ENCODE measurements at places on chromosomes 3 and 15.

DNA sequence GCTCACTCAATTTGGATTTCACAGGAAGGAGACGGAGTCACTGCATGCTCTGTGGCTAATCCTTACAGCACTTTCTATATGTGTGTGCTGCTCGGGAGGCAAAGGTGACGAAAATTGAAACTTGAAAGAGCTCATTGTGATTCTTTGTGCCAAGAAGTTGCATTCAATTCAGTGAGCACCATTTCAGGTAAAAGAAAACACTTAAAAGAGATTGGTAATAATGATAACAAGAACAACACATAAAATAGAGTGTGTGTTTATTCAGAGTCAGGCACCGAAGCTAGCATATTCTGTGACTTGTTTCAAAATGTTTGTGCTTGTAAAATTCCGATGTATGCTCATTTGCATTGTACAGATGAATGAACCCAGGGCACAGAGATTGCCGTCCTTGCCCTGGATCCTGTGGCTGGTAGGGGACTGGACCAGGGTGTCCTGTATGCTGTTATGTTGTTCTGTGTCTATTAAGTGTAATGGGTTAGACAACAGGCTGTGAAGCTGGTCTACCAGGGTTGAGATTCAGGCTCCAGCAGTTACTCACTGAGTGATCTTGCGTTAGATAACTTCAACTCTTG, 193.3 kb upstream of the PROK2 start:
- no peak for DNase-seq

- no peak for DNase-seq
These were observed 31.0 kb downstream of the PLXNA1 start for GRCh38 chr3:127013758-127014535.

DNA sequence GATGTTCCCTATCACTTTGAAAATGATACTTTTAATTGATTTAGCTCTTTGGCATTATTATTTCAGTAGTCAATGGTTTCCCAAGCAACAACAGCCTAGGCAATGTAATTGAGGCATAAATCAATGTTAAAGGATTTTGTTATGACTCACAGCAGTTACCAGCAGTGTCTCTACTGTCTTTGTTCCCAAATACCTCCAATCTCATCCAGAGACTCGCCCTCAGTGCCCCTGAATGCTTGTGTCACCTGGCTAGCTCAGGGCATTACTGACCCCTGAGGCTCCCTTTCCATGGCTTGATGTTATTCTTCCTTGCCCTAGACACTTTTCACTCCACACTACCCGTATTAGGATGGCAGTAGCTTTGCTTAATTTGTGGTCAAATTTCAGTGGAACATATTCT, 227.2 kb downstream of the SQOR start:
- DNase-seq: no peak

GRCh38 chr3:51928438-51928837, 13.3 kb downstream of the RRP9 start:
- no peak for DNase-seq

DNA sequence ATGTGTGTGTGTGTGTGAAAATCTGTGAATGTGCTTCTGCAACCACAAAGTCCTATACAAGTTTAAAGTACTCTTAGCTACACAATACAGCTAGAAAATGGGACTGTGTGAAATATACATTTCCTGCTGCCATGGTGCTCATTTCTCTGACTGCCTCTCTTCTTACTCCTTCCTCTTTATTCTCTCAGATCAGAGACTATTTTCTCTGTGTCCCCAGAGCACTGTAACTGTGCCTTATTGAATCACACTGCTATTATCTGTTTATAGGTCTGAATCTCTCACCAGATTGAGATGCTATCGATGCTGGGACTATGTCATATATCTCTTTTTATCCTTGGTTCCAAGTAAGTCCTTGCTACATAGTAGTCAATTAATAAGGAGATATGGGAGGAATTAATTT, 217.9 kb upstream of the SLCO3A1 start:
- DNase-seq: no peak

GRCh38 chr3:32840086-32840841, 22.5 kb downstream of the TRIM71 start:
- no peak for DNase-seq

DNA sequence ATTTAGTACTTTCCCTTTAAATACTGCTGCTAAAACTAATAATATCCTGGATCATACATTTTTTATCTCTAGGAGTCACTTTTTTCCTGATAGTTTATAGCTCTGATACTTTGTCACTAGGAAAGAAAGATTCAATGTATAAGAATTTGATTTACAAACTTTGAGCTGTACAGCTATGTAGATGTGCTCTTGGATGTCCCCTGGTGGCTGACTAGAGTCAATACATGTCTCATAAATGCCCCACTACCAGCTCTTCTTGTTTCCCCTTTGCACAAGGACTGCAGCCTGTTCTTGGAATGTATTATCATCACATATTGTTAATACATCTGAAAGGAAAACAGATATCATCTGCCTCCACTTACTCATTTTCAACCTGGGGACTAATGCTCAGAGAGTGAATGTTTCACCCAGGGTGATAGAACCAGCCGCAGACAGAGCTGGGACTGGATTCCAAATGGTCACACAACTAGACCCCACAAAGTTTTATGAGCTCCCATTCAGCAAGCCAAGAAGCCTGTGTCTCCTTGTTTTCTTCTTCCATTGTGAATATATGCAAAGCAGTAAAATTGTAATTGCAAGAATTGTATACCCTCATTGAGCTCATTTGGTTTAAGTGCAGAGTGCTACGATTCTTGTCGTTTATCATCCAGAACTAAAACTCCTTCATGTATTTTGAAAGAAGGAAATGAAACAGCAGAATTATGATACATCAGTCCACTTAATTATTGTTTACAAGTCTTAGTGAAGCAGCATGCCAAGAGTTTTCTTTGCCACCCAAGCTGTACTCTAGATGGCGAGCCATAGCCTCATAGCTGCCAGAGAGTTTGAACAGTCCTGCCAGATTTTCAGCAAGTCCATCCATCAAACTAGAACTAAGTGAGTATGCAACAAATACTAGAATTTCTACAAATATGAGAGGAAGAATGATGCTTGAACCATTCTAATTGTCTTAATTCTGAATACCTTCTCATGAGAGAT, 261.6 kb upstream of the LMCD1 start:
- no peak for DNase-seq

DNA sequence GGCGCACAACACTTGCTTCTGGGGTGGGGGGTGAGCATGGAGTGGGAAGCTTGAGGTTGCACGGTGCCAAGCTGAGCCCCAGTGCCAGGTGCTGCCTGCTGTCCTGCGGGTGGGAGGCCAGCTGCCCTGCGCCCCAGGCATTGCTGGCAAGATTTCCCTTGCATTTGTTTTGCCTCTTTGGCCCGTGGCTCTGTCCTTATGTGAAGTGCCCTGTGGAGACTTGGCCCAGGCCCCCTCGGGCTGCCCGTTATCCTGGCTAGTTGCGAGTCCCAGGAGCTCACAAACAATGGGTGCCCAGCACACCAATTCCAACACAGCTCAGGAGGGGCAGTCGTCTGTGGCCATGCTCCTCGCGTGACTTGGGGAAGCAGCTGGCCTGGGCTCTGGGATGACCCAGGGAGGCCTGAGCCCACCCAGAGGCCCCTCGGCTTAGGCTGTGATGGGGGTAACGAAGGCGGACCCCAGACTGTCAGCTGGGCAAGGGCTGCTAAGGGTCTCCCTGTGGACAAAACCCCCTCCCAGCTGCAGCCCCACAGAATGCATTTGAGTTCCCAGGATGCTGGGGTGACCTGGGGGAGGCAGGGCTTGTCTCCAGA, 5.9 kb downstream of the C3orf22 start:
- DNase-seq: no peak

DNA sequence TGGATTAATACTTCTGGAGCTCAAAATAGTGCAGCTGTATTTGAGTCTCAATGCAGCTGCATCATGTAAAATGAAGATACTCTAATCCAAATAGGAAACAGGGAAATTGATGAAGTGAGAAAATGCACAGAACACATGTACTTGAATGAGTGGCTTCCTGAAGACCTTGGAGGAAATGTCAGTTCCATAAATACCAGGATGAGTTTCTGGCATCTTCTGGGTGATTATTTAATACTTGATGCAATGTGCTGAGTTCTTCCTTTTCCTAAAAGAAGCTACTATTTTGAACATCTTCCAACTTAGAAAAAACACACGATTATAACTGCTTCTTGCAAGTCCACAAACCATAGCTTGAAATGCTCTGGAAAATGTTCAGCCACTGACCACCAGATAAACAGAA, 162.8 kb downstream of the SLC9A9 start:
- DNase-seq: no peak

DNA sequence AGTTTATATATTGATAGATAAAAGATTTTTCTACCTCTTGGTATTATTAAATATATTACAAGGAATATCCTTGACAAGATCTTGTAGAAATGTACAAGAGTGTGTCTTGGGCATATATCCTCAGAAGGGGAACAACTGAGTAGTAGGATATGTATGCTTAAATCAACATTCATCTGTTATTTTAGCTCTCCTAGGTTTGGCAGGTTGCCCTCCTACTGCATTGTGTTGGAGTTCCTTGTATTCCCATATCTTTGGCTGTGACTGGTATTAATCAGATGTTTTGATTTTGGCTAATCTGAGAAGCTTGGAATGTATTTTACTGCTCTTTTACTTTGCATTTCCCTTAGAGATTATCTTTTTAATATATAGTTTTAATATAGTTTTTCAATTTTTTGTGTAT, 4.6 kb downstream of the MYRIP start:
- DNase-seq: no peak

Data from right renal cortex interstitium (tissue), 3 donors.